ELF-1 (cell line): ENCODE measurements at places on chromosomes 12 and 14.
A peak's percentile ranks its signal among the peaks of the same experiment; 100 is the strongest.

DNA sequence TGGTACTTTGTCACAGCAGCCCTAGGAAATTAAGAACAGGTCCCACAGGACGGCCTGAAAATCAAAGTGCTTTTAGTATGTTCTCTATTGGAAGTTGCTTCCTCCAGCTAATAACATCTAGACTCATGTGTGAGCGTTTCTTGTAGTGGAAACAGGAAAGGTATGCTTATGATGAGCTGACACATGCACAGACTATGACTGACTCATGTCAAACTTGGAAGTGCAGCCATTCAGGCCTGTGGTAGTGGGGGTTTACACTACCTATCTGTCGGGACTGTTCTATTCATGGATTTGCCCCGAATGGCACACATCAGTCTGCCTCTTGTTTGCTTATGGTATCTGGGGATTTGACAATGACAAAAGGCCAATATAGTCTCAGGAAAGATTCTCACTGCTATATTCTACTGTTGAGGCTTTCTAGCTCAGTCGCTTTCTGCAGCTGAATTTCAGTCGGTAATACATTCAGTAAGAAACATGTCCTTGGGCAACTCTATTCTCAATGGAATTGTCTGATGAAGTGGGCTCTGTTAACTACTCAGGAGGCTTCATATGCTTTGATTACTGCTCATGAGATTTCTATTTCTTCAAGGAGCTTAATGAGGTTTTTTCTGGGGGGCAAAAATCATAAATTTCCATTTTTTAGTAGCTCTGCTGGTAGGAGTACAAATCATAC lies 270.3 kb upstream of the DAAM1 start:
- DNase-seq: no peak

GRCh38 chr14:93104961-93105360 lies 10.8 kb downstream of the ITPK1 start:
- peak; percentile 65 for DNase-seq

DNA sequence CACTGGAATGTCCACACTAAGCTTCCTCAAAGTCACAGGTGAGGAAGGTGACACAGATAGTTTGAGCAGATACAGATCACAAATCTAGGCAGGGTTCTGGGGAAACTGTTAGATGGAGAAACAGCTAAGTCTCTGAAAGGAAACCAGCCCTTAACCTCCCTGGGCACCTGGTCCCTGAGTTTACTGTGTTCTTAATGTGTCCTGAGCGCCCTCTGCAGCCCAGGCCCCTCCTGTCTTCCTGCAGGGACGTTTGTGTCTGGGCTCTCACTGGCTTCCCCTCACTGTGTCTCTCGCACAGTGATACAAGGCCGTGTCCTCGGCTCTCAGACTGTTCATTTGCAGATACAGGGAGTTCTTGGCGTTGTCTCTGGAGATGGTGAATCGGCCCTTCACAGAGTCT lies 684.3 kb downstream of the TMEM121 start:
- no peak for DNase-seq

GRCh38 chr12:94621662-94622359 lies 28.5 kb downstream of the TMCC3 start:
- DNase-seq: no peak

DNA sequence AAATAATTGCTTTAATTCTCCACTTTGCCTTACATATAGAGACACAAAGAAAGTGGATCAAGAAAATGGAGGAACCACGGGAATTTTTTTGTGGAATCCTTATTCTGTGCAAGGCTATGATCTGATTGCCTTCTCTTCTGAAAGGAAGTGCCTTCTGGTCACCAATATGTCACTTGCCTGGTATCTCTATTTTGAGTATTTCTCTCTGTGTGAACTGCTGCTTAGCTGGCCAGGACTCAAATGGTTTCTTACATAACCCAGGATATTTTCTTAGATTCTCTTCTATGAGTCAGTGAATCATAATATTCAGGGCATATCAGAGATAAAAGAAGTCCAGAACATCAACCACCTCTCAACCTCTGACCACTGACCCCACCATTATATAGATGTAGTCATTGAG lies 156.1 kb downstream of the DIO2 start:
- no peak for DNase-seq

DNA sequence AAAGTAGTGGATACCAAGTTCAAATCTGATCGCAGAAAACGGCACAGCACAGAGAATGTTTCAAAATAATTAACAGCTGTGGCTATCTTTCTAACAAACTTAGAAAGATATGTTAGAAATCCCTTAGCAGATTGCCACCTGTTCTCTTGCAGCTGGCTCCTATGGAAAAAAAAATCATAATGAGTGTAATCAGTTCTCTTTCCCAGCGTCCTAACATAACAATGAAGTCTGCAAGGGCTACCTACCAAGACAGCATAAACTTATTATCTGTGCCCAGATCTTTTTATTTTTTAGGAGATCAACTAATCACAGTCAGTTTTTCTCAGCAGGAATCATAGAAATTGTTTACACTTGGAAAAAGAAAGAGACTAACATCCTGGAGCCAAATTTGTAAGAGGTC lies 358.6 kb upstream of the FOXG1 start:
- no peak for DNase-seq

DNA sequence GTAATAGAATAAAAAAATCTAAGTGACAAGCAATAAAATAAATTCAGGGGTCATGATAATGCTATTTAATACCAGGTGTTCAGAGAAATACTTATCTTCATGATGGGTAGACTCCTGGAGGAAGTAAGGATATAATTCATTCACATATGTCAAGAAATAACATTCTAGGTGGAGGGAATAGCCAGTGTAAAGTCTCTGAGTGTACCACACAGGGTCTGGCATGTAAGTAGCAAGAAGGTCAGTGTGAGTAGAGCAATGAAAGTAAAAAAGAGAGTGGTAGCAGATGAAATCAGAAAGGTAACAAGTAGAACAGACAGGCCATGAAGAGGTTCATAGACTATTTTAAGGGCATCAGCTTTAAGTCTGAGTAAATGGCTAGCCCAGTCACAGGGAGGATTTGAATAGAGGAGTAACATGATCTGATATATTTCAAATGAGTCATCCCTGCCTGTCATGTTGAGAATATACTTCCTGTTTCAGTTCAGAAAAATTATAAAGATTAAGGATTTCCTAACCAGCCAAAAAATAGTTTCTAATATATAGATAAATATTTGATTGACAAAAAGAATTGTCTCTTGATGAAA lies 519.9 kb downstream of the C12orf50 start:
- DNase-seq: no peak

DNA sequence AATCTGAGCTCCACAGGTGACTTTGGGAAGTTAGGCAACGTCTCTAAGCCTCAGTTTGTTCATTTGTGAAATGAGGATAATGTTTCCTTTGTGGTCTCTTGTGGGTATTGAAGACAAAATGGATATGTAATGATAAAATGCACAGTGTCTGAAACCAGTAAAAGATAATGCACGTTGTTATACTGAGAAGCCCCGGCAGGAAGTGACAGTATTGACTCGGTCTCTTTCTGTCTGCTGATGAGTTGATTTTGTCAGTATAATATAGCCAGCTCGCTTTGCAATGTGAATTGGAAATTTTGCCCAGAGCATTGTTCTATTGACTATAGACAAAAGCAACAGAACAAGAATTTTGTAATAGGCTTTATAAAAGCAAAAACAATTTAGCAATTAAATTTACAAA lies 49.2 kb upstream of the SLC38A1 start:
- no peak for DNase-seq

DNA sequence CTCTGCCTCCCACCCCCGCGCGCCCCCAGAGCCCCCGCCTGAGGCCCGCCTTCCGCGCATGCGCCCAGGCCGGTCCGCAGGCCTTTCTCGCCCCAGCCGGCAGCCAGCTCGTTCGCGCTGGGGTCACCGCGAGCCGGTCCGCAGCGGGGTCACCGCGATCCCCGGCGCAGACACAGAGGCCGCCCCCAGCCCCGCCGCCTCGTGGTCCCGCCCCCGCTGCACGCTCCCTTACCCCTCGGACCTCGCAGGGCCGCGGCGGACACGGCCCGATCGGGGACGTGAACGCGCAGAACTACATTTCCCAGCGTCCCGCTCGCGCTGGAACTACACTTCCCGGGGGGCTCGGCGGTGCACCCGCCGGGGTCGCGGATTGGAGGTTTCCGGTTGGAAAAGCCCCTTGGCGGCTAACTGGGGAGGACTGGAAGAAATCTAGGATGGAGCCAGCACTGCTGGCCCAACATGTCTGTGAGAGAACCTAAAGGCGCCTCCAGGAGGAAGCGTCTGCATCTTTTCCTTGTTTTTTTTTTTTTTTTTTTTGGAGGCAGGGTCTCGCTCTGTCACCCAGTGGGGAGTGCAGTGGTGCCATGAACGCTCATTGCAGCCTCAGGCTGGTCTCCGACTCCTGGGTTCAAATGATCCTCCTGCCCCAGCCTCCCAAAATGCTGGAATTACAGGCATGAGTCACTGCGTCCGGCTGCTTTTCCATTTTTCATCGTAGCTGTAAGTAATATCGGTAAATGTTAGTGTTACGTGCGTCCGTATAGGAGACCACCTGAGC lies at the start of gene ZNF605:
Gene ZNF605 (minus strand): TSS at position 296 of the 778 bp plus-strand sequence. CDS start 10,671 bp downstream, outside the sequence.
- peak; percentile 93 for DNase-seq

DNA sequence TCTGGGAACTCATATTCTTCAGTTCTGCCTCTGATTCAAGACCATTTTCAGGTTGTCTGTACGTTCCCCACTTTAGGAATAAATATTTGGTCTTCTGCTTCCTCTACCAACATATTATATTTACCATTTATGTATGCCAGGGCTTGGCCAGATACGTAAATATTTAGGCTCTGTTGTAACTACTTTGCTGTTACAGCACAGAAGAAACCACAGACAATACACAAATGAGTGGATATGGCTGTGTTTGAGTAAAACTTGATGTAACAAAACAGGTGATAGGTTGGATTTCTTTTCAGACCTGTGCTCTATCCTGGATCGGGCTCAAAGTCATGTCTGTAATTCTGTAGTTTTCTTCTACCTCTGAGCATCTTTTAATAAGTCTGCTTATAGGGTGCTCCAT lies 37.5 kb downstream of the RAP1B start:
- no peak for DNase-seq

DNA sequence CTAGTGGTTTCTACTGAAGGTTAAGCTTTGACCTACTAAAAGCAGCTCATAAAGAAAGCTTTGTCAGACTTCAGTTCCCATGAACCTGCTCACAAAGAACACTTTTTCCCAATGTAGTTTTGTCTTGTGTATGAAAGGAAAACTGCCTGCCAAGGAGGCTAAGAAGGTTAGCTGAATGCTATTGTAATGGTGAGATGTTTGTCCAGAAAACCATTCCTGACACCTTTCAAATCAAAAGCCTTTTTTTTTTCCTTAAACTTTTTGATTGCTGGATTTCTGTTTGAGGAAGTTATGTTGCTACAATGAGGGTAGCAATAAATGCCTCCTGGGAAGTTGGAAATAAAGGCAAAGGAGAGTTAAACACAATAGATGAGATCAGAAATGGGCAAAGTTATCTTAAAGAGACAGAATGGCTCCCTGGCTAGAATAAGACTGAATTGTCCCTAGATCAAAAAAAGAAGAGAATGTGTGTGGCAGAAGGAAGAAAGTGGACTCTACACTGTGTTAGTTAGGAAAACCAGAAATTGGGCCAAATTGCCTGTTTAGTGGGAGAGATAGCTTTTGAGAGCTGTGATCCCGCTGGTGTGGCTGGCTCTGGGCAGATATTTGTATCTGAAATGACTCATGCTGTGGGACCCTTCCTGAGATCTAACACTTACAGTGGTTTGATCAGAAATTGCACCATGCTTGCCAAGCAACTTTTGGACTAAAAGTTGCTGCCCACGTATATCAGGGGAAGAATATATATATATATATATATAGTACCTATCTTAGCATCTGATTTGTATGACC lies 27.5 kb downstream of the TECPR2 start:
- no peak for DNase-seq

- DNase-seq: no peak
Observed at GRCh38 chr12:95304673-95305198, 87.1 kb downstream of the VEZT start.
